Activated naive CD8-positive, alpha-beta T cell treated with anti-CD3 and anti-CD28 coated beads, Interleukin-2, amount 10 ng/mL, durations not matched to agents 7 days and 5 days (primary cell): ENCODE measurements at places on chromosomes 1 and 21. TPM values are rescaled to one million over a fixed set of nuclear protein-coding genes. Genes with fewer than 3 reads are reported as not detected.

DNA sequence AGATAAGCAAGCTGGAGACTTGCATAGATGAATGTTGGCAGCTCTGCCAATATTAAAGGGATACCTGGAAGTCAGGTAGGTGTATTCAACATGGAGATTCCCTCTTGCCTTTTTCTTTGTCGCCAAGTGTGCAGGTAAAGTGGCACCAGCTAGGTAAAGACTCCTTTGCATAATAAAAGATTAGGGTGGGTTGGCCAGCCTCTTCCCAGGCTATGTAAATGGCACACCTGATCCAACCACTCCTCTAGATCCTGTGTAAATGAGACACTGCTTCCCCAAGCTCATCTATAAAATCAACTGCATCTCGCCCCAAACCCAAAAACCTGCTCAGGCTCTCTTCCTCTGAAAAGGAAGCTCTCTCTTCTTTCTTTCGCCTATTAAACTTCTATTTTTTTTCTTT is 100.8 kb upstream of the DSCAM start:
- no peaks in the 10 kb centered on the region for H3K36me3 ChIP-seq
- H3K27me3 ChIP-seq = no peaks in the 10 kb centered on the region
- DNase-seq = no peak
- H3K4me1 ChIP-seq = no peaks in the 10 kb centered on the region
- no peak overlapping the region for H3K4me3 ChIP-seq

The SPRR2G gene
- total RNA-seq = not detected

The SIPA1L2 gene
- total RNA-seq = 0.86 TPM

GRCh38 chr1:93347334-93347899 is 1.7 kb downstream of the DR1 start:
- H3K36me3 ChIP-seq = peaks cover 29% of the 10 kb centered on the region
- peak overlapping the region; percentile 96 for H3K4me3 ChIP-seq
- H3K27me3 ChIP-seq = no peaks in the 10 kb centered on the region
- no peak for DNase-seq
- H3K27ac ChIP-seq = peak overlapping the region; percentile 96
- H3K4me1 ChIP-seq = peaks cover 28% of the 10 kb centered on the region

The GJA4 gene
- not detected for total RNA-seq

The SLC2A5 gene
- not detected for total RNA-seq

The AADACL4 gene
- total RNA-seq = not detected

The TLR5 gene
- total RNA-seq = 1.8 TPM

GRCh38 chr1:15583016-15583706 is 1.7 kb downstream of the AGMAT start:
- peaks cover 26% of the 10 kb centered on the region for H3K4me1 ChIP-seq
- H3K36me3 ChIP-seq = peaks cover 17% of the 10 kb centered on the region
- H3K27me3 ChIP-seq = no peaks in the 10 kb centered on the region
- peak overlapping the region; percentile 80 for H3K4me3 ChIP-seq
- H3K27ac ChIP-seq = peak overlapping the region; percentile 73

The FABP3 gene
- 0.62 TPM for total RNA-seq

DNA sequence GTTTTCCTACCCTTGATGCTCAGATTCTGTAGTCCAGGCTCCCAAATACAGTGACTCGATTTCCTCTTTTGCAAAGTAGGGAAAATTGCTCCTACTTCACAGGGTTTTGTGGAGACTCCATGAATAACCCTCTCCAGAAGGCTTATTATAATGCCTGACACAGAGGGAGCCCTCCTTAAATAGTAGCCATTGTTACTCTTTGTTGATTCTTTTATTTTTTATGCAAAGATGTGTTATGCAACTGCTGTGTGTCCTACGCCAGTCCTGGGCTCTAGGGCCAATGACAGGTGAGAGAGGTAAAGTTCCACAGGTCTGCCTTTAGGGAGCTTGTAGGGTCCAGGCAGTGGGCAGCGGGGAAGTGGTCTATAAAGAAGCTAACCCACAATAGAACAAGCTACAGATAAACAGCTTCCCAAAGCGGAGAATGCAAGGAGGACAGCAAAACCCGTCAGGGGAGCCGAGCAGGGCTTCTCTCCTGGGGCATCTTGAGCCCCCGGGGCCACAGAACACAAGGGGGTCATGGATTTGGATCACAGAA is 1.5 kb downstream of the AADACL3 start:
- peaks cover 18% of the 10 kb centered on the region for H3K27me3 ChIP-seq
- no peaks in the 10 kb centered on the region for H3K36me3 ChIP-seq
- DNase-seq = no peak
- no peak overlapping the region for H3K4me3 ChIP-seq

The FAAH gene
- 5.3 TPM for total RNA-seq

The WDR64 gene
- total RNA-seq = 0.99 TPM

The KIAA0040 gene
- total RNA-seq = 49.8 TPM

GRCh38 chr1:223704921-223705878 is 7.1 kb upstream of the CAPN2 start:
- no peaks in the 10 kb centered on the region for H3K36me3 ChIP-seq
- H3K4me1 ChIP-seq = peaks cover 10% of the 10 kb centered on the region
- no peak for DNase-seq
- peaks cover 9% of the 10 kb centered on the region for H3K27me3 ChIP-seq

The TMEM51 gene
- 0.80 TPM for total RNA-seq

The RHBG gene
- total RNA-seq = not detected

The NTNG1 gene
- not detected for total RNA-seq

The TCHHL1 gene
- total RNA-seq = not detected

DNA sequence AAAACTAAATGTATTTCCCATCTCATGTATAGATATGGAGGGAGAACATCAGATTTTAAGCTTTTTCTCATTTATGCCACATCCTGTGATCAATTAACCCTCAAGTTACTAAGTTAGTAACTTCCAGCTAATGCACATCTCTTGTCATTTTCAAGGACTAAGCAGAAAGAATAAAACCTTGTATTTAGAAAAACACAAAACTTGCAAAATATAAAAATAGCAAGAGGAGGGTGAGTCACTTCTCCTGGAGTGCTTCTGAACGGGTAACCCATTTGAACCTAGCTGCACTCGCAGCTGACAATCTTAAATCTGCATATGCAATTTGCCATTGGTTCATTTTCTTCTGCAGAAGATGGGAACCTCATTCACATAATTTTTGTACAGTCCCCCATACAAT is 500.5 kb downstream of the SETD4 start:
- H3K27me3 ChIP-seq = peaks cover 7% of the 10 kb centered on the region
- no peak overlapping the region for H3K27ac ChIP-seq
- no peaks in the 10 kb centered on the region for H3K36me3 ChIP-seq
- no peak overlapping the region for H3K4me3 ChIP-seq
- no peaks in the 10 kb centered on the region for H3K4me1 ChIP-seq
- no peak for DNase-seq

The FCRLB gene
- total RNA-seq = 0.74 TPM

DNA sequence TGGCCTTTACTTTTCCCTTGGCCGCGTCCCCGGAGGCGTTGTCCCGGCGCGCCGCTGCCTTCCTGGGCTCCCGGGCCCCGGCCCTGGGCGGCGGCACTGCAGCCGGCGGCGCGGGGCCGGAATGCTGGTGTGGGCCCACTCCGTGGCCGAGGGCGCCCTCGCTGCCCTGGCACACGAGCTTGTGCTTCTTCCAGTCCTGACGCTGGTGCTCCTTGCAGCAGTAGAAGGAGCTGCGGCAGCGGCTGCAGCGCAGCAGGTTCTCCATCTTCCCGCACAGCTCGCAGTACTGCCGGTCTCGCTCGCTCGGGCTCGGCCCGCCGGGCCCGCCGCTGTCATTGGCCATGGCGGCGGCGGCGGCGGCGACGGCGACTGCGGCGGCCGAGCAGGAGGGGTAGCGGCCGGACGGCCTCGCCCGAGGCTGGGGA is 529 bp downstream of the EGLN1 start:
- H3K27ac ChIP-seq = peak overlapping the region; percentile 62
- H3K36me3 ChIP-seq = peaks cover 27% of the 10 kb centered on the region
- peak overlapping the region; percentile 68 for H3K4me3 ChIP-seq

- no peak overlapping the region for H3K4me3 ChIP-seq
These were observed 16.1 kb downstream of the DHCR24 start for GRCh38 chr1:54870869-54871268.

GRCh38 chr1:78650114-78650660 is 556 bp downstream of the IFI44 start:
- H3K4me3 ChIP-seq = peak overlapping the region; percentile 97
- H3K27me3 ChIP-seq = no peaks in the 10 kb centered on the region
- H3K27ac ChIP-seq = peak overlapping the region; percentile 96
- peaks cover 72% of the 10 kb centered on the region for H3K36me3 ChIP-seq
- peaks cover 54% of the 10 kb centered on the region for H3K4me1 ChIP-seq

The CACNA1S gene
- total RNA-seq = not detected
